NCI-H2029 (cell line): ENCODE measurements at places on chromosomes 7 and 10.

DNA sequence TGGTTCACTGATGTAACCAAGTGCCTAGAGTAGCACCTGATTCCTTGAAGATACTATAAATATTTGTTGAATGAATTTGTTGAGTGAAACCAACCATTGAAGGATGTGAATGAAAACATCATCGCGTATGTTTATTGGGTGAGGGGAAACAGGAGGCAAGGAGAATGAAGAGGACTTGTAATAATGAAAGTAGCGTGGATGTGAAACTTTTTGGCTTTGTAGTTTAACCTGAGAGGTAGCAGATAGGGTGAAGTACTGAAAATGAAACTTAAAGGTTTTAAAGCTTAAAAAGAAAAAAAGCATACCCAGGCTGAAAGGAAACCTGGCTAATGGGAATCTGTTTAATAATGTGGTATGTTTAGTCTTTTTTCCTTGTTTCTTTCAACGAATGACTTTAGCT, 5.2 kb downstream of the CCNY start:
- DNase-seq = no peak

- no peak for DNase-seq
Observed at GRCh38 chr7:64628192-64628591, 37.7 kb upstream of the ZNF107 start.

DNA sequence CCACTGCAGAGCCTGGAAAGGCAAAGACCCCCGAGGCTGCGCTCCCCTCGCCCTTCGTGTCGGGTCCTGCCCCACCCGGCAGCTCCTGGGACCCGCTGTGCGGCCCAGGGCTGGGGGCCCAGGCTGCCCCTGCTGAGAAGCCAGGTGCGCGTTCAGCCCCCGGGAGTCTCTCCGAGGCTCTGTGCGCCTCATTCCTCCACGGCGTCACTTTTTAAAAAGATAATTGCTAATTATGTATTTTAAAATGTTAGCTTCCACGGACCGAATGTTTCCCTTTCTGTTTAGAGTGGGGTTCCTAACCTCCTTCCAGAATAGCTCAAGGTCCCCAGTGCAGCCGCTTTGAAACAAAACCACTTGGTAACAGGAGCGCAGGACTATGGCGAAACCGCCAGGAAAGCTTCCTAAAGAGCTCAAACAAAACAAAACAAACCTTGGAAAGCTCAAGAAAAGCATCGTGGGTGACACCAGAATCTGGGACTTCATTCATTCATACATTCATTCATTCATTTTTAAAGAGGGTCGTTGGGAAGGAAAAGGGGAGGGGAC, 45.6 kb downstream of the PDIA4 start:
- DNase-seq = no peak

DNA sequence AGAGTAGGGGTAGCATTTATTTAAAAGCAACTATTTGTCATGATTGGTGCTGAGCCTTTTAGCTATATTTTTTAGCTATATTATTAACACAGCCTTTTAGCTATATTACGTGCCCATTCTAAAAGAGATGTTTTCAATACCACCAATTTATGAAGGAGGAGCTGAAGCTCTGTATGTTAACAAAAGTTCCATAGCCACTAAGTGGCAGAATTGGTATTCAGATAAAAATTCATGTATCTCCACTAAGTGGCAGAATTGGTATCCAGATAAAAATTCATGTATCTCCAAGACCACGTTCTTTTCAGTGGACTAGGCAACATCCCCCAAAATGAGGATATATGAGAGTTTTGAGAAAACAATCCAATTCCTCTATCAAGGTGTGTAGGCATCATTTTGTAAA, 268.6 kb downstream of the HGF start:
- no peak for DNase-seq

GRCh38 chr7:159211540-159212182, 67.0 kb upstream of the VIPR2 start:
- no peak for DNase-seq

GRCh38 chr7:78438433-78438832, 639.9 kb downstream of the PHTF2 start:
- no peak for DNase-seq

- peak; percentile 49 for DNase-seq
Observed at GRCh38 chr10:99620711-99621453, 643 bp upstream of the SLC25A28 start.

- no peak for DNase-seq
Observed at GRCh38 chr7:1253681-1254181, 21.1 kb downstream of the UNCX start.

- DNase-seq = no peak
Observed at GRCh38 chr10:116237260-116237659, 35.7 kb downstream of the GFRA1 start.

GRCh38 chr7:91343420-91343960, 79.3 kb downstream of the FZD1 start:
- no peak for DNase-seq

DNA sequence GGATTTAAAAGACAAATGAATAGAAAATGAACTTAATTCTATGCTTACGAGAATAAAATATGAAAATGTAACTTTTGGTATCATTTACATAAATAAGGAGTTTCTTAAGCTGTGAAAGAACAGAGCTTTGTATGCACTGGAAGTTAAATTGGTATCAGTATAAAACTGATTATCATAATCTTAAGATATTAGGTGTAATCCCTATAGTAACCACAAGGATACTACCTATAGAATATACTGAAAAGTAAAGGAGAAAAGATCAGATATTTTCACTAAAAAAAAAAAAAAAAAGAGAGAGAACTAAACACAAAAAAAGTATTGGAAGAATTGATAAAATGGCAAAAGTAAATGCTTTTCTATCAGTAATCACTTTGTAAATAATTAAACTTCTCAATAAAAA, 100.1 kb downstream of the TWIST1 start:
- DNase-seq = no peak

GRCh38 chr7:91942312-91942711, 1.6 kb downstream of the AKAP9 start:
- DNase-seq = no peak

DNA sequence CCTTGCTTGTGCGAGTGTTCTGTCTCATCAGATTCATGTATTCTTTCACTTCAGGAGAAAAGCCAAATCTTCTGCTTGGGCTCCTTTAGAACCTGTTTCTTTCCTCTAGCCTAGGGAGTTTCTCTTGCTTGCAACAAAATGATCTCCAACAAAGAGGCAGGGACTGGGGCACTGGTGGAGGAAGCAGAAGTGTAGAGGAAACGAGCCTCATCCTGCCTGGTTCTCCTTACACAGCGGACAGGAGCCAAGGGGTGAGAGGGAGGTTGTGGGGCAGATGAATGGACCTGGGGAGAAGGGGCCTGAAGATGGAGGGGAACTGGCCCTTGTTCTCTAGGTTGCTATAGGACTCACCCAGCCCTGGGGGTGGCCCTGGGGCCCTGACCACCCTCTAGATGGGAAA, 141.1 kb downstream of the PKD1L1 start:
- no peak for DNase-seq

- DNase-seq = no peak
Observed at GRCh38 chr7:93382362-93382761, 150.2 kb downstream of the VPS50 start.

GRCh38 chr7:37267251-37267650, 181.4 kb downstream of the ELMO1 start:
- no peak for DNase-seq

DNA sequence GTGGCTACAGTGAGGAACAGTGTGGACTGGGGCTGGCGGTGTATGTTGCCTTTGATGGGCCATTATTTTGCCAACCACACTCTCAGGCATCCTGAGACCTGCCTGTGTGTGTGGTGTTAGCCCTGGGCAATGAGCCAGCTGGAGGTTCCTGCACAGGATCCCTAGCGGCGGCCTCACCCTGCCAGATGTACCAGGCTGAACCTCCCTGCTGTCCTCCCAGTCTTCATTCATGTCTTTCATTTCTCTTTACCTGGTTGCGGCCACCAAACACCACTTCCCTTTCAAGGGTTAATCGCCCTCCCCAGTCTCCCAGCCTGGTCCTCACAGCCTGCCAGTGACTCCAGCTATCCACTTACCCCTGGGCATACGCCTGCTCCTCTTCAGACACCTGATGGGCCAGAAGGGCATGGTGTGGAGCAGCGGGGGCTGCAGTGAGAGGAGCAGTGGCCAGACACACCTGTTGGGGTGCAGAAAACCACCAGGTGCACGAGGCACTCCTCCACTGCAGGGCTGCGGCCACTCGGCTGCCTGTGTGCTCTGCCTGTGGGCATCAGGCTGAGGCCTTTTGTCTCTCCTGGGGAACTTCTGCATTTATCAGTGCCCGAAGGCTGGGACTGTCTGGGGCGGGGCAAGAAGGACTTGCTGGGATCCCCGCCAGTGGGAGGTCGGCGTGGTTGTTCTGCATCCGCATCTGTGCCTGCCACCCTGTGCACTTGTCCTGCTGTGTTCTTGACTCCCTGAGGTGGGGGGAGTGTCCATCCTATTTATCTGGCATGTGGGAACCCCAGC, 111.6 kb downstream of the ARHGAP22 start:
- no peak for DNase-seq

DNA sequence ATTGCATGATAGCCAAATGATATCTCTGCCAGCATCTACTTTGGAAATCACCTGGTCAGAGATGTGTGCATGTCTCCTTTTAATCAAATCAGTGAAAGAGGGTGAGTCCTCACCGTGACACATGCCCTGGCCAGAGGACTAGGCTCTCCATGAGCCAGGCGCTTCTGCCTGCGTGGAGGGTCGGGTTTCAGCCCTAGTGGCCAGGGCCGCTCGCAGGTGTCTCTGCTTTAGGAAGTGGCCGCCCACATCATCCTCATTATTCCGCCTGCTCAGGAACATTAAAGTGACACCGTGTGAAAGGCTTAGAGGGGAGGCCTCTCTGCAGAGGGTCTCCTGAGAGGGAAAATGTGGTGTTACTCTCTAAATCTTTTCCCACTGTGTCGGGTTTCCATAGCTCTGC, 173.6 kb upstream of the PRKCQ start:
- DNase-seq = no peak

DNA sequence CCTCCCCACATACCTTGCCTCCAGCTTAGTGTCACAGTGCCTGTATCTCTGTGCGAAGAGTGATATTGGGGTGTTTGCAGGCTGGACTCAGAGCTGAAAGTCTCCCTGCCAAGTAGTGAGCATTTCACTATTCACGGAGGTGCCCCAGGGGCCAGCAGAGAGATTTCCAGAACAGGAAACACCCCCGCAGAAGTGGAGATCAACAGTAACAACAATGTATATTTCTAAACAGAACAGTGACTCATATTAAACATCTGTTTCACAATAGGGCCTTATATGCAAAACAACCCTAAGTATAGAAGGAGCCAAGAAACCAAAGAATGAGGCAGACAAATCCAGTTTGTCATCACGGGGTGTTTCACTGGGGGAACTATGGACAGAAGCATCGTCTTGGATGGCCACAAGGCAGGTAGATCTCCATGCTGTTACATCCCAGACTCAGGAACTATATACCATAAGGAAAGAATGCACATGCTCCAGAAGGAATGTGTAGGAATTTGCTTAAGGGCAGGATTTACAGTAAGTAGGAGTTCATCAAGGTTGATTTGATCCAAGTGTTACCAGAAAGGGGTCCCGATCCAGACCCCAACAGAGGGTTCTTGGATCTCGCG, 29.3 kb upstream of the CCL24 start:
- DNase-seq = no peak

DNA sequence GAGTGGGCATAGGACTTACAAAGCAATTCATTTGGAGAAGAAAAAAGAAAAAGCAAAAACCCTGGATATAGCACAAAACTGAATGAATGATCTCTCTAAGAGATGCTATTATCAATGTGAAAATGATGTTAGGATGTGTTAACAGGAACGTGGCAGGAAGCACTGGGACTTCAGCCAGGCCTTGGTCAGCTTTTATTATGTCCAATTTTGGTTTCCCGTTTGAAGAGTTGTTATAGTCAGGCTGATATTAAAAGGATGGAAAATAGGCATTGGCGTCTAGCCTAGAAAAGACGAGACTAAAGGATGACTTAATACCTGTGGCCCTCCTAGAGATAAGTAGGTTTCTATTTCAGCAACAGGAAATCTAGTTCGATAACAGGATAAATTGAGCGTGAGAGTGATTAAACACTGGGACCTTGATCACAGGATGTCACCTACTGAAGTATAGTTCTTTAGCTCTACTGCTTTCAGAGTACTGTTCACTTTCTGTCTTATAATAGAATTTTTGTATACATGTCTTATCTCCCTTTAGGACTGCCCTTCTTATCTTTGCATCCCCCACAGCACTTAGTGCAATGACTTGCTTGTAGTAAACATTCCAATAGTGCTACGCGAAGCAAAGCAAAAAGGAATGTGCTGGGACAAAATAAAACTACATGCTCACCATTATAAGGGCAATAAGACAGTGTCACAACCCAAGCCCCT, 99.8 kb upstream of the AGBL3 start:
- peak; percentile 18 for DNase-seq

GRCh38 chr10:119199231-119199992, 8.0 kb upstream of the GRK5 start:
- no peak for DNase-seq

DNA sequence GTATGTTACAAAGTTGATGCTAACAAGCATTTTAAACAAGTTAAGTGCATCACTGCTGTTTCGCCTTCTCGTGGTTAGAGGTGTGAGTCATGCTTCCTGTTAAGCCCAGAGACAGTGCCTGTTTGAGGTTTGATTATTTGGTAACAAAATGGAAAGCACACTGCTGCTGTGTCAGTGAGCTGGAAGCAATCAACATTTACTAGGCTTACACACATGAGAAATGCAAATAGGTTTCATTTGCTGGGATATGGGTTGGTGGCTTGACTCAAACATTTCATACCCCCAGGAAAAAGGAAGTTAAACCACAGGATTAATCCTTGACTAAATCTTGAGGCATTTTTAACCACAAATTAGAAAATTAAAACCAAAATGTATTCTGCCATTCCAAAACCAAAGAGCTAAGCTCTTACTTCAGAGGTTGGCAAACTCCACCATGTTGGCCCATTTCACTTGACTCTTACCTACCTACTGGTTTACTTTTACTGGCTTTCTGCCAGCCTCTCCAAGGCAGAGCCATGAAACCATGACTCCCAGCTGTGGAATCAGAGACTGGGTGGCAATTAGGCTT, 139.2 kb downstream of the ETV1 start:
- DNase-seq = no peak

DNA sequence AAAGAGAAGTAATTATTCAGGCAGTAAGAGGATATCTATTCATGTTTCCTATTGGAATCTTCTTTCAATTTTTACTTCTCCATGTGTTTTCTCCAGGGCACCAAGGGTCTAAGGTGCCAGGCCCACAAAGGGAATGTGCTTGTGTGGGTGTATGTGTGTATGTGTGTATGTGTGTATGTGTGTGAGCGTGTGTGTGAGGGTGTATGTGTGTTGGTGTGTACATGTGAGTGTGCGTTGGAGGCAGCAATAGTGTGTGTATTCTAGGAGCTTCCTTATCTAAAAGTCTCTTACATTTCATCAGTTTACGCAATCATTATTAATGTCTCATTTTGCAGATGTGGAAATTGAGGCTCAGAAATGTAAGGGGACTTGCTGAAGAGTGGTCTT, 28.3 kb downstream of the RAMP3 start:
- DNase-seq = no peak

DNA sequence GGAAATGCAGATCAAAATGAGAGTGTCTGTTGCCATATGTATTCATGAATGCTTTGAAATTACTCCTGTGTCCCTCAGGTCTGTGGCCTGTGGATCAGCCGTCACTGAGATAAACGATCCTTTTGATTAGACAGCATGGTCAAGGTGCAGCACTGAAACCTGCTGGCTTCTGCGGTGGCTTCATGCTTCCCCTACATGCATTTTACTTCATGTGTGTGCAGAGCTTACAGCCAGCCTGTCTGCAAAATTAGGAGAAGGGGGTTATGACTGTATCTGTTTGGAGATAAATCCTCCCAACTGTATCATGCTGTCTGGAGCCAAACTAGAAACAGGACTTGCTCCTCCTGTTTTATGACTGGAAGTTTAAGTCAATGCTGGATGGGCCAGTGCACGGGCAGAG, 71.0 kb upstream of the PLPP4 start:
- no peak for DNase-seq
